Stimulated activated CD8-positive, alpha-beta memory T cell treated with anti-CD3 and anti-CD28 coated beads, Interleukin-12 subunit alpha, Interleukin-12 subunit beta, amount 100 ng/mL, for 4 hours (primary cell): ENCODE measurements at places on chromosomes 6 and 20.

- no peak for DNase-seq
Observed at GRCh38 chr6:7431313-7431673, 41.7 kb downstream of the RIOK1 start.

GRCh38 chr6:3293271-3294155 is 34.8 kb downstream of the PSMG4 start:
- no peak for DNase-seq

- no peak for DNase-seq
Observed at GRCh38 chr20:25341716-25342680, 48.6 kb downstream of the ABHD12 start.

- no peak for DNase-seq
Observed at GRCh38 chr20:10297684-10298240, 79.1 kb downstream of the SNAP25 start.

- no peak for DNase-seq
Observed at GRCh38 chr6:12937971-12938370, 221.4 kb downstream of the PHACTR1 start.

DNA sequence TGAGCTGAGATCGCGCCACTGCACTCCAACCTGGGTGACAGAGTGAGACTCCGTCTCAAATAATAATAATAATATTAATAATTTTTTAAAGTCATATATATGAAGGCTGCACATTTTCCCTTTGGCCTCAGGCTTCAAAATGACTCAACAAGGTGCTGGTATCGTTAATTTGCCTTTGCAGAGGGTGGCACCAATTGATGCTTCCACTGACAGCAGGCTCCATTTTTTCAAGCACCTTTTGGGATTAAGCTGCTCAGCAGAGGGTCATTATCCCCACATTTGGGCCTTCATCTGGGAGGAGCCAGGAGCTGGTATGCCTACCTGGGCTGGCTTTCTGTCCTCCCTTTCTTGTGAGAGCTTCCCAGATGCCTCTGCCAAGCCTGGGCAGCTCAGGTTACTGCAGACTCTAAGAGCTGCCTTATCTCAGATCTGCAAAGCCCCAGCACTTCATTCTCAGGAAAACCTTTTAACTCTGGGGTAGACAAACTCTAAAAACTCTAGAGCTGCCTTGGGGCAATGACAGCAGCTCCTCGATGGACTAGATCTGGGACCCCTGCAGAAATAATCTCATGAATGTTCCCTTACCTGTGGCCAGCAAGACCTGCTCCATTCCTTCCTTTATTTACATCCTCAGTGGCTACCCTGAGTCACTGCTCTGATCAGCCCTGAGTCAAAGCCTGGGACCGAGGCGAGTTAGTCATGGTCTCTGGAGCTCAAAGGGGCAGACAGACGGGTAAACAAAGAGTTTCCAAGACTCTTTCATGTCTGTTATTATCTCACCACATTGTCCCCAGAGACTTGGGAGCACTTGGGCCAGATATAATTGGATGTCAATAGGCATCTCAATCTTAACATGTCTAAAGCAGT is 80.0 kb upstream of the EYA2 start:
- no peak for DNase-seq

DNA sequence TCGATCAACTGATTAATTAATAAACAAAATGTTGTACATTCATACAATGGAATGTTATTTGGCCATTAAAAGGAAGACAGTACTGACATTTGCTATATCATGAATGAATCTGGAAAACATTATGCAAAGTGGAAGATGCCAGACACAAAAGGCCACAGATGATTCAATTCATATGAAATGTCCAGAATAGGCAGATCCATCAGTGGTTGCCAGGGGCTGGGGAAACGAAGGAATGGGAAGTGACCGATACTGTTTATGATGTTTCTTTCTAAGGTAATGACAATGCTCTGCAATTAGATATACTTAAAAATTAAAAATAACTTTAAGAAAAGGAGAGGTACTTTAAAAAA is 37.2 kb downstream of the ELOVL5 start:
- DNase-seq = no peak

DNA sequence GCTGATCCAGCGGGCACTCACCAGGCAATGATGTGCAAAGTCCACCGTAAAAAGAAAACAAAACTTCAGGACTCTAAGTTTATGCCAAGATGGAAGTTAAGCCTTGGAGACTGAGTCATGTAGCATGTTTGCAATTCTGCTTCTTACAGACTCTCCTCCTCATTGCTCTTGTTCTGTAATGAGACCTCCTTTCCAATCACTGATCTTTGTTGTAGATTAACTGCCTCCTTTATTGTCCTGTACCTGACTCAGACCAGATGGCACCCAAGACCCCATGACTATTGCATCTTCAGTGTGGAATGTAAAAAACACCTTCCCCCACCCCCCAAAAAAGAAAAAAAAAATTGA is 11.2 kb downstream of the NEU1 start:
- no peak for DNase-seq

GRCh38 chr20:34302312-34302722 is 838 bp downstream of the AHCY start:
- DNase-seq = no peak

- DNase-seq = no peak
Observed at GRCh38 chr6:33292996-33293682, 3.7 kb downstream of the PFDN6 start.

DNA sequence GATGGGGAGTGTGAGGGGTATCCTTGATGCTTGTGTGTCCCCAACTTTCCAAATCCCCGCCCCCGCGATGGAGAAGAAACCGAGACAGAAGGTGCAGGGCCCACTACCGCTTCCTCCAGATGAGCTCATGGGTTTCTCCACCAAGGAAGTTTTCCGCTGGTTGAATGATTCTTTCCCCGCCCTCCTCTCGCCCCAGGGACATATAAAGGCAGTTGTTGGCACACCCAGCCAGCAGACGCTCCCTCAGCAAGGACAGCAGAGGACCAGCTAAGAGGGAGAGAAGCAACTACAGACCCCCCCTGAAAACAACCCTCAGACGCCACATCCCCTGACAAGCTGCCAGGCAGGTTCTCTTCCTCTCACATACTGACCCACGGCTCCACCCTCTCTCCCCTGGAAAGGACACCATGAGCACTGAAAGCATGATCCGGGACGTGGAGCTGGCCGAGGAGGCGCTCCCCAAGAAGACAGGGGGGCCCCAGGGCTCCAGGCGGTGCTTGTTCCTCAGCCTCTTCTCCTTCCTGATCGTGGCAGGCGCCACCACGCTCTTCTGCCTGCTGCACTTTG is at the start of gene TNF:
Gene TNF (plus strand): TSS at position 231 of the 567 bp plus-strand sequence. CDS start 177 bp downstream, at position 408.
- peak; percentile 59 for DNase-seq

GRCh38 chr6:42367353-42368011 is 84.2 kb downstream of the TRERF1 start:
- DNase-seq = no peak

GRCh38 chr6:33993091-33993490 is 152.8 kb downstream of the GRM4 start:
- no peak for DNase-seq

- peak; percentile 31 for DNase-seq
Observed at GRCh38 chr6:148947621-148948444, 201.0 kb downstream of the UST start.

- no peak for DNase-seq
Observed at GRCh38 chr20:20483328-20483727, 115.4 kb downstream of the INSM1 start.

- no peak for DNase-seq
Observed at GRCh38 chr6:79384845-79385244, 150.4 kb upstream of the HMGN3 start.

- no peak for DNase-seq
Observed at GRCh38 chr6:108839083-108839642, 9.1 kb upstream of the ARMC2 start.

DNA sequence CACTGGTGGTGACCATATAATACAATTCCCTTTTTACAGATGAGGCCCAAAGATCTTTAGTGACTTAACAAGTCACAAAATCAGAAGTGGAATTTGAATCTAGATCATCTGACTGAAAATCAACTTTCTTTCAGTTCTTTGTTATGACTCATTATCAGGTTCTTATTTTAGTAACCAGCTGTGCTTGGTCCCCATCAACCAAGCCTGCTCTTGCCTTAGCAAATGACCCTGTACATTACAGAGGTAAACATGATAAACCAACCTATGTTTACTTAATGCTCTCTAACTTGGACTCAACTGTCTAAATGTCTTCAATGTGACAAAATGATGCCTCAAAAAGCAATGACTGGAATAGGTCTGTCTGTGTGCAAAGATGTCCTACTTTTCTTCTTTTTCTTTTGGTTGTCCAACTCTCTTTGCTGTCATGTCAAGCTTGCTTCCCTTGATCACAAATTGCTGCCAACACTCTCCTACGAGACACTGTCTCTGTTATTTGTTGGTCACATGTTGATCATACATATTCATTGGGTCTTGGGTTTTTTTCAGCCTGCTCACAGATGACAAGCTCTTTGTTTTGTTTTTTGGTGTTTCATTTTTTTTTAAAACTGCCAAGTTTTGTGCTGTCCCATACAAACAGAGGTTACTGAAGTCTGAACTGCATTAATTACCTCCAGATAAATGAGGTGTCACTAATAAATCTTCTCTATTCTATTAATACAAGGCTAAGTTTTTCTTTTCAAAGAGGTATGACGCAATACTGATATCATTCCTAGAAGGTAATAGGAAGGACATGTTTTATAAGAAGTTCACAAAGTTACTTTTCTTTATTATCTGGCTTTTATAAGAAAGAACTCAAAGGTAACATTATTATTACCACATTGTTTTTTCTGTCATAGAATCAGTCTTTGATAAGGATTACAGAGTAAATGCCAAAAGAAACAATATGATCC is 62.2 kb upstream of the PLN start:
- DNase-seq = no peak

DNA sequence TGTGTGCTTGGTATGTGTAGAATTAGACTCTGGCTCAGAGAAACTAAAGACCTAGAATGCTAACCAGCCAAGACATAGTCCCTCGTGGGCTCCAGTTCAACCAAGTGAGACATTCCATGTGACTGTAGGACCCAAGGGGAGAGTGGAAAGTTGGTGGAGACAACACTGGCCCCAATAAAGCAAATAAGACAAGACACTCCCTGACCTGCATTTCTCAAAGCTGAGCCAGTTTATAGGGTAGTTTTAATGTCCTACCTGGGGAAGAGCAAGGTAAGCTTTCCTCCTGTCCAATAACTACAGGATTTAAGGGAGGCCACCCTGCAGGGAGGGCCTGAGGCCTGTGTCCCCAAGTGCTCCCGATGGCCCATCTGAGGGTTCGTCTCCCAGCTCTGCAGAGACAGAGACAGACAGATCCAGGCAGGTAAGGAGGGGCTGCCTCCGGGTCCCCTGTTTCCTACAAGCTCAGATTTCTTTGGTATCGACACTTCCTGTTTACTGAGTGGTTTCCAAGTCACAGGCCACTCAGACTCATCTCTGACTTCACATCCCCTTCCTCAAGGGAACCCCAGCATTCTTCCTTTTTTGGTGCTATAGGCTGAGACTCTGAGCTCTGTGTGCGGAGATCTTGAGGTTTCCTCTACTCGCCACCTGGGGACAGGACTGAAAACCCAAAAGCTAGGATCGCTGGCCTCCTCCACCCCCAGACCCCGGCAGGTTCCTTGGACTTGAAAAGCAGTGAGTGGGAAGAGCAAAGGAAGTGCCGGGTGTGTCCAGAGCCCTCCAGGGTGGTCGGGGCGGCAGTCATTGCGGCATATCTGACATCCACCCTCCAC is 92.4 kb downstream of the PRND start:
- DNase-seq = no peak

DNA sequence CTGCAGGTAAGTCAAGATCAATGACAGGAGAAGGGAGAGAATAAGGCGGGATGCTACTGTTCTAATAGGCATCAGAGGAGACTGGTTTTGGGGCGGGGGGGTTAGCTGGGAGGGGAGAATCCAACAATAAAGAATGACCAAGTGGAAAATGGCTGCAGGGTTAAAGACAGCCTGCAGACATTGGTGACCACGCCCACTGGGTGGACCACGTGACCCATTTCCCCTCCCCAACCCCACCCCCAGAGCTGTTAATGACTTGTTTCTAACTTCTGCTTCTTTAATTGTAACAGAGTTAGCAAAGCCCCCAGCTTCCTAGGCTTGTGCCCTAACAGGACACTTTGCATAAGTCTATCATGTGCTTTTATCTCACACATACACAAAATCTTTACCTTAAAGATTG is 344.5 kb downstream of the KIF16B start:
- no peak for DNase-seq
